ENCODE measurements at places on chromosomes 2 and 18.

DNA sequence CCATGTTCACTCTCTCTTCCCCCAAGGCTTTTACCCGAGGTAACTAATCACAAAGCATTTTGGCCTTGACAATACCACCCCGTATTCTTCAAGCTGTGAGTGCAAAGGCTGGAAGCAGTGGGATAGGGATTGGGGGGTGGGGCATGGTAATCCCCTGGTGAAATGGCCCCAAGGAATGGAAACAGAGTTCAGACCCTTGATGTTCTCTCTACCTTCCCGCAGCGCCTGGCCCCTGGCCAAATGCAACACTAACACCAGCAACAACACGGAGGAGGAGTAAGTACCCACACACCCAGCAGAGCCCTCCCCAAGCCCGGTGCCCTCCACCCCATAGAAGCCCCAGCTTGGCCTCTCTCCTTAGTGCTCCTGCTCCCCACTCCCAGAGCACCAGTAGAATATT lies 36.9 kb downstream of the CNGA3 start:
- no peak for DNase-seq

DNA sequence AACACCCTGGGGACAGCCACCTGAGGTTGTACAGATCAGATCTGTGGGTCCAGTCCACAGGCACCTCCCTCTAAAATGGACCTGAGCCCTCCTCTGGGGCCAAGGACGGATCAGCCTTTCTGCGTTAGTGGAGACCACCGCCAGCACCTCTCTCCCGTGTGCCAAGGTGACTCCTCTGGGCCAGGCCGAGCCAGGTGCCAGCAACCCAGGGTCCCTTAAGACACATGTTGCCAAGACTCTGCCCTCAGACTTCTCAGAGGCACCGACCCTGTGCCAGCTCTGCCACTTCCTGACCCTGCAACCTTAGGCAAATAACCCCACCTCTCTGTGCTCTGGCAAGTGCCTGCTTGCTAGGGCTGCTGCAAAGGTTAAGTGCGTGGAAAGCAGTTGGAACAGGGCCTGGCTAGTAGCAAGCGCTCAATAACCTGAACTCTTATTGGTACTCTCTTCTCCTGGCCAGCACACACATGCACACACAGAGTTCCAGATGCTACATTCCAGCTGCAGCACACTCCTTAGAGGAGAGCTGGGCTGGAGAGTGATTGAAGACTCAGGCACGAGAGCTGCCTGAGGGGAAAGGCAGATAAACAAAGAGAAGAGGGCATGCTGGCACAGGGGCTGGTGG lies 105.6 kb downstream of the TNS1 start:
- DNase-seq = no peak

DNA sequence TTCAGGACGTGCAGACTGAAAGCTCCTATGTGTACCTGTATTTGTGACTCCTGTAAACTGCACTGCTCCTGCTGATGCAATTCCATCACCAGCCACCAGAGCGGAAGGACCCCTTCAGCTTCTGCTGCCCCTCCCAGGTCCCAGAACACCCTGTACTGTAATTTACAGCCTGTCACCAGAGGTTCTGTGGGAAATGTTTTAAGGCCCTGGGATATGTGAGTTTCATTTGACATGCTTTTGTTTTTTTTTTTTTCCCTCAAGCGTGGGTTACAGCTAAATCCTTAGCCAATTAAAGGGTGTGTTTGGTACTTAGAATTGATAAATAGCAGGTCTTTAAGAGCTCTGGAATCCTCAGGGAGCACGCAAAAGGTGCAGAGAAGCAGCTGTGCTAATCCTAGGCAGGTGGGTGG lies 79.4 kb downstream of the KCTD1 start:
- no peak for DNase-seq

DNA sequence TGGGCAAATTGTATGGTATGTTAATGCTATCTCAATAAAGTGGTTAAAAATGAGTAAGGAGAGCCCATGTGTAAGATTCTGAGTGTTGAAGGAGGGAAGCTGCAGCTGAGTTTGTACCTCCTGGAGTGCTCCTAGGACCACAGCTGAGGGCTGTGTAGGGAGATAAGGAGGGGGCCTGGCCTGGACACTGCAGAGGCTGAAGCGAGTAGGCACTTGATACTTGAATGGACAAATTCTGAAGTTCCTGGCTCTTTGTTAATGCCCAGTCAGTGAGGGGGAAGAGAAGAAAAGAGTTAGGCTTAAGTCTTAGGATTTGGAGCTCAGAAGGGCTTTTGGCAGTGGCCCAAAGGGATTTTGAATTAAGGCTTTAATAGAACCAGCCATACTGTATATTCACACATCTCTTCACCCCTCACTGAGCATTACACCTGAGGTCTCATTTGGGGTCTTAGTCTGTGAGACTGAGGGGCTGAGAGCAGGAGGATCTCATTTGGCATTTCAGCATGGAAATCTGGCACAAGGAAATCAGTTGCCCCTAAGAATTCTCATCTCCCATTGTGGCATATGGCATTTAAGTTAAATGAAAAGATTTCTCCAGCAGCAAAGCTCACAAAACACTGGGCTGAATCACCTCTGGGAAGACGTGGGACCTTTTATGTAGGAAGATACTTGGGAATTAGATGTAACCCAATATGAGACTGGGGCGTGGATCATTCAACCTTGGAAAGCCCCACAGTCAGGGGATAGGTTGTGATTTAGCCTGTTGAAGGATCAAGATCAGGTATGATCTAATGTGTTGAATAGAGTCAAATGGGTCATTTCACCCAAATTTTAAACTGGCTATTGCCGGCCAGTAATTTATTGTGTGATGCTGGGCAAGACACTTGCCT lies 46.8 kb downstream of the LIPG start:
- no peak for DNase-seq

DNA sequence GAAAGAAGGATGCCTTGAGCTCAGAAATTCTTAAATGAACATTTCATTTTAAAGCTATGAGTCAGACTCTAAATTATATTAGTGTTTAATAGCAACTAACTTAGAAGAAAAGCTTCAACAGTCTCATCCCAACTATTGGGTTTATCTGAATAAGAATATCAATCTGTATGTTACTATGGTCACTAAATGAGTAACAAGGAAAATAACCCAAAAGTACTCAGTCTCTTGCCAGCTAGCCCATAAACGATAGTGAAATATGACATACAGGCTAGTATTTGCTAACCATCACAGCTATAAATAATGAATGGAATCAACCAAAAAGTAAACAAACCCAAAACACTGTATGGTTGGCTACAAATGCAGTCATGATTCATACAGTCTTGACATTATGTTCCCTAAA lies 174.9 kb downstream of the RAB3GAP1 start:
- no peak for DNase-seq

GRCh38 chr2:82674652-82675051 lies 1784.4 kb downstream of the SUCLG1 start:
- no peak for DNase-seq

- no peak for DNase-seq
Measured at GRCh38 chr2:73972846-73973245, 11.9 kb upstream of the TET3 start.

- no peak for DNase-seq
Measured at GRCh38 chr2:239768031-239768790, 256.9 kb downstream of the NDUFA10 start.

DNA sequence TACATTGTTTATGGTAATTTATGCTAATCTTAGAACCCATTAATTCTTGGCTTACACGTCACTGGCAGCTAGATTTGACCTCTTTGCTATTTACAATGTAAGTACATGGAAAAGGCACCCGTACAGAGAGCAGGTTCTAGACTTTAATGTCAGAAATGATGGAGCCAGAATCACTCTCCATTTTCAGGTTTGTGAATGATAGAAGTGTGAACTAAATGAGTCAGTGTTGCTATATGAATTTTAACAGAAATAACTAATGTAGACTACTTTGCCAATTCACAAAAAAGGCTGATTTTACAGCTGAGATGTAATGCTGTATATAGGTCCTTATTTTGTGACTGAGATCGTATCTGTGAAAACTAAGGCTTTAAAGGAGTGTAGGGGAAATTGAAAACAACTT lies 214.6 kb downstream of the LDLRAD4 start:
- no peak for DNase-seq

DNA sequence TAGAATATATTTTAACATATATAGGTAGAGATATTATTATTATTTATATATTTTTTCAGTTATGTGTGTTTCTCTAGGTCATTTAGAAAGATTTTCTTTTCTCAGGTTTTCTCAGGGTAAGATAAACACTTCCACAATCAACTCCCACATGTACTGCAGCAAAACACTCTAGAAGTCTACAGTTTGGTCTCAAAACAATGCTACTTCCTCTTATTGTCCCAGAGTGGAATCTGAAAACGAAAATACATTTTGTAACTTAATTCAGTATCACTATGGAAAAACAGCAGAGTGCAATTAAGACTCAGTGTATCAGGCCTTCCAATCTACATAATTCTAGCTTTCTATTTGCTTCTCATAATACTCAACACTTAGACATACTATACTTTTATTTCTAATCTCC lies 190.1 kb upstream of the SLC35G4 start:
- DNase-seq = no peak

DNA sequence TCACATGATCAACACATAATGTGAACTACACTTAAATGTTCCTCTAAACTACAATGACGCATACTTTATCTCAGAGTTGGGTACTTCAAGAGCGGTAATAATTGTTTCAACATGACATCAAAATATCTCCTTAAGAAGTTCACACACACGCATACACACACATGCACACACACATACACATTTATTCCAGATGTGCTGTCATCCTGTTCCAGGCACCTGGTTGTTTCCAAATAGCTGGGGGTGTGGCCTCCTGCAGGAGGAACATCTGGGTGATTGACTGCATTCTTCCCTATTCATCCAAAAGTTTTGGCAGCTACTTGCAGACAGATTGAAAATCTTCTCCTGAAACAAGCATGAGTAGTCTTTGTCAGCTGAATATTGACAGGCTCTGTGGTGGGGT lies 37.9 kb upstream of the PIK3C3 start:
- no peak for DNase-seq

DNA sequence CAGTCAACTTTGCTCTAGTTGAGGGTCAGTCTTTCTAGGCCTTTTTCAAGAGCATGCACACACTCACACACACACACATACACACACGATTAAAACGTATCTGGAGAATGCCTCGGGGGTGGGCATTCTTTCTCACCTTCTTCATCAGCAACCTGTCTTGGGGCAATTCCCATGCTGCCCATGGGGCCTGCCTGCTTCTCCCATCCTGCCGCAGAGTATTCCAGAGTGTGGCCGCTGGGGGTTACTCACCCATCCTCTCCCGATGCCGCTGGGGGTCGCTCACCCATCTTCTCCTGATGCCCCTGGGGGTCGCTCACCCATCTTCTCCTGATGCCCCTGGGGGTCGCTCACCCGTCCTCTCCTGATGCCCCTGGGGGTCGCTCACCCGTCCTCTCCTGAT lies 10.8 kb upstream of the ALLC start:
- DNase-seq = no peak
